ENCODE measurements at places on chromosomes 5 and 9.
A peak's percentile ranks its signal among the peaks of the same experiment; 100 is the strongest.

GRCh38 chr5:5705010-5705409, 282.5 kb downstream of the ICE1 start:
- no peak for DNase-seq

DNA sequence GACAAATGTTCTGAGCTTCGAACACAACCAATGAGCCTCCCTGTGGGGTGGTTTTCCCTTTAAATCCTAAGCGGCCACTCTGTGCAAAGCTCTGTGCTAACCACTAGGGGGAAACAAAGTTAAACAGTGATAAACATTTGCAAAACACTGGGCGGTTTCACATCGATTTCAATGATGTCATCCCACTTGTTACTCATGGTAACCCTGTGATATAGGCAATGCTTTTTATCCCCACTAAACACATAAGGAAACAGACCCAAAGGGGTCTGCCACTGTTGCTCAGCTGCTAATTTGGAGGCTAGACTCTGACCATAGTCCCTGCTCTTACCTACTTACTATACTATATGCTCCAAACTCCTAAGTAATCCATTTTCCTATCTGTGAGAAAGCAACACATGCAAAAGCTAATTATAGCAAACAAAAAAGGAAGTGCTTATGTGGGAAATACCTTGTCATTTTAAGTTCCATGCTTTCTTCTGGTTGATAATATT, 57.3 kb downstream of the PTPN3 start:
- DNase-seq = peak; percentile 59

DNA sequence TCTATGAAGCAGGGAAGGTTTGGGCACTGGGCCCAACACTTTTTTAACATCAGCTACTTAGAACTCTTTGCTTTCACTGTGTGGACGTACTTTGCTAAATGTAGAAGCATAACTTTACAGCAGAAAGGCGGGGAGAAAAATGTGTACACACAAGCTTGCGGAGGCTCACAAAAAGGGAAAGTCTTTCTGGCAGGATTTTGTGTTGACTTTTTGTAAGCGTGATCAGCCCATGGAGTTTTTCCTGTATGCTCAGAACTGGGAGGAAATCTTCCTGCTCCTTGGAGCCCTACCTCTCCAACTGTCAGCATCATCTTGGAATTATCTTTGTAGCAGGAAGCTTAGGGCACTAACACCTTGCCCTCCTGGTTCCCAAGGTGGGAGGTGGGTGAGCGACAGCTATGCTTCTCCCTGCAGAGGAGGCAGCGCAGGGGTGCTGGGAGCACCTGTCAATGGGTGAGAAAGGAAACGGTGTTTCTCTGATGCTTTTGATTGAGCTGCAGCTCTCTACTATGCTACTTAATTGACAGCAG, 321.9 kb downstream of the GADD45G start:
- DNase-seq = no peak

GRCh38 chr5:56964173-56964572, 12.2 kb upstream of the MIER3 start:
- no peak for DNase-seq

GRCh38 chr5:77974576-77974975, 198.4 kb upstream of the TBCA start:
- DNase-seq = no peak

DNA sequence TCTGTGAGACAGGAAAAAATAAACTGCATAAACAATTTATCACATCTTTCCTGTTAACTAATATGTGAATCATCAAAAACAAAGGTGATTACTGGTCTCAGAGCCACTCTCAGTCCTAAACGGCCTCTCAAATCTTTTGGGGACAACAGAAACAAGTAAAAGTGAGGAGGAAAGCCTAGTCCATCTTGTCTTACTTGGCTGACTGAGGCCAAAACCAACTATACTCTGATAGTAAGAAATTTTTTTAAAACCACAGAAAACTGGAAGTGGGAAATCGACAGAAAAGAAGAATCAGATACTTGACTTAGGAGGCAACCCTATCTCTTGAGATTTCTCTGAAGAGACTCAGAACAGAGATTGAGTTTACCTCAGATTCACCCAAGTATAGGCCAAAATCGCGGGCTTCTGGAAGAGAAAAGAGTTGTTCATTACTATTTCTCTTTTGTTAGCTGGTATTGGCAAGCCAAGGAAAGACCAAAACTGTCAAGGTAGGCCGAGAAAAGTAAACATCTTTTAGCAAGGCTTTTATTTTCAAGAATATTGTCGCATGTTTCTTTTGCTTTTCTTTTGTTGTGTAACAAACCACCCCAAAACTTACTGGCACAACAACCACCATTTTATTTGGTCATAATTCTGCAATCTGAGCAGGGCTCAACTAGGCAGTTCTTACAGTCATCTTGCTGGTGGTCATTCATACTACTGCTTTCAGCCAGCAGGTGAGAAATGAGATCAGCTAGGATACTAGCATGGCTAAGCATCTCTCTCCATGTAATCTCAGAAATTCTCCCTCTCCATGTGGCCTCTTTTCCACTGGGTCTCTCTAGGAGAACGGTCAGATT, 46.1 kb downstream of the RFX3 start:
- no peak for DNase-seq

GRCh38 chr5:173602423-173602822, 14.0 kb downstream of the BOD1 start:
- no peak for DNase-seq

- DNase-seq = no peak
Observed at GRCh38 chr9:126979461-126979860, 64.9 kb downstream of the RALGPS1 start.

DNA sequence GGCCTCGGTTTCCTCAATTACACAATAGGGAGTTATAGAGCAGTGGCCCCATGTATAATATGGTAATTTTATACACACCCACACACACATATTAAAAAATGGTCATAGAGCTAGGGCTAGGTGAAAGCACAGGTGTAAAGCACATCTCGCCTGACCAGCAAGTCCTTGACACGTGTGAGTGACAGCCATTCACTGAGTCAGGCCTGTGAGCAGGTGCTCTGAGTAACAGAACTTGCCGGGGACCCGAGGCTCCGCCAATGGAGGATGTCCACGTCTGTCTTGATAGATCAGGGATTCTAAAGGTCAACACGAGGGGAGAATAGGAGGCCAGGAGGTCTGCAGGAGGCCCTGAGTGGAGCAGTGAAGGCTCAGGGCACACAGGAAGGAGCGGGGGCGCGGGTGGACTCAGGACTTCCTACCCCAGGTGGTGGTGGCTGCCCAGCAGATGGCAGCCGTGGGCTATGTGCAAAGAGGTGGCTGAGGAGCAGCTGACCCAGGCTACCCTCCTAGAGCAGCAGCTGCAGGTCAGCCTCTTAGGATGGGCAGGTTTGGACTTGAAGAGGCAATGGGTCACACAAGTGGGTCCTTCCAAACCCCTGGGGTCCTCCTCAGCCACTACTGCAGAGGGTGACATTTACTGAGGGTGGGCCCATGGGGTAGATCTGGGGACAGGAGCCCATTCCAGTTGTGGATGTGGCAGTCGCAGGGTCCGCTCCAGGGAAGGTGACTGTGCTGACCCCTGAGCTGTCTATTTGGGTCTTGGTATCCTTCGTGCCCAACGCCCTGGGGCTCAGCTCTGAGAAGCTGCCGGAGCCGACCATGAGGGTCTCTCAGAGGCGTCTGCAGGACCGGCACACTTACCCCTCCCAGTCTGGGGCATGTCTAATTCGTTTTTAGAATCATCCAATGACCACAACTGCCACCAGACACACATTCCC, 45.9 kb downstream of the PRRT1B start:
- DNase-seq = peak; percentile 74
